ENCODE measurements at places on chromosomes 6 and 20. TPM values are rescaled to one million over a fixed set of nuclear protein-coding genes. Genes with fewer than 3 reads are reported as not detected.
A peak's percentile ranks its signal among the peaks of the same experiment; 100 is the strongest.

Gene CST2
- total RNA-seq = 1.7 TPM

Gene DDX27
- total RNA-seq = 38.3 TPM

Gene SRSF6
- 149 TPM for total RNA-seq

Gene GSTA5
- not detected for total RNA-seq

GRCh38 chr20:4897600-4897999 lies 103.7 kb downstream of the SLC23A2 start:
- H3K4me1 ChIP-seq = peaks cover 10% of the 10 kb centered on the region
- H3K4me3 ChIP-seq = no peak overlapping the region
- H3K27ac ChIP-seq = no peak overlapping the region
- no peaks in the 10 kb centered on the region for H3K27me3 ChIP-seq

DNA sequence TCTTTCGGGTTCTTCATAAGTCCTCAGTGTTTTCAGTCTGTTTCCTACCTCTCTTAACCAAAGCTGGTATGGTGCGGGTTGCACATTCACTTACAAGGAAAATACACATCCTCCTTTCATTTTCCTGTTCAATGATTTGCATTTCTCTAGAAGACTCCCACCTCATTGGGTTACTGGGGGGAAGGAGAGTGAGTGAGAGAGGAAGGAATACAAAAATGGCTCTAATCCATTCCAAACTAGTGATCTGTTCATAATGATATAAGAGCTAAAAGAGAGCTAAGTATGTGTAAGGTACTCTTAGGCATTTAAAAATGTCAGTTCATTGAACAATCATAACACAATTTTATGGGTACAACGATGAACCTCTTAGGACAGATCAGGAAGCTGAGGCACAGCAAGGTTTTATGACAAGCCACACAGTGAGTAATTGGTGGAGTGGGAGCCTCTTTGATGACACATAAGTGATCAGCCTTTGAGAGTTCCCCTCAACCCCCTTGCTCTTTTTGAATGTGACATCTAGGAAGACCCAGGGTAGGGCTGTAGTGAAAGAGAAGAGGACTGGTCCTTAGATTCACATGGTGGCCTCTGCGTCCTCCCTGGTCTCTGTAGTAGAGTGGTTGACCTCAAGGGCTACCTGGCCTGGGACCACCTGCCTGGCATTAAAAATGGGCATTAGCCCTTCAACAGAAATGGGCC lies 328.4 kb upstream of the SOX4 start:
- peaks cover 5% of the 10 kb centered on the region for H3K4me1 ChIP-seq
- no peaks in the 10 kb centered on the region for H3K36me3 ChIP-seq
- no peak overlapping the region for H3K4me3 ChIP-seq
- H3K27me3 ChIP-seq = no peaks in the 10 kb centered on the region
- peak overlapping the region; percentile 30 for H3K27ac ChIP-seq
- DNase-seq = no peak

- peaks cover 5% of the 10 kb centered on the region for H3K36me3 ChIP-seq
- H3K4me3 ChIP-seq = no peak overlapping the region
- H3K27me3 ChIP-seq = no peaks in the 10 kb centered on the region
Measured at GRCh38 chr6:109458774-109459531, 3.4 kb upstream of the MICAL1 start.

GRCh38 chr6:23213651-23214050 lies 644.3 kb downstream of the HDGFL1 start:
- no peak overlapping the region for H3K4me3 ChIP-seq
- no peak overlapping the region for H3K27ac ChIP-seq
- H3K36me3 ChIP-seq = no peaks in the 10 kb centered on the region
- DNase-seq = peak; percentile 34
- no peaks in the 10 kb centered on the region for H3K27me3 ChIP-seq

- H3K36me3 ChIP-seq = no peaks in the 10 kb centered on the region
- H3K27me3 ChIP-seq = no peaks in the 10 kb centered on the region
- H3K27ac ChIP-seq = no peak overlapping the region
- no peak for DNase-seq
- no peak overlapping the region for H3K4me3 ChIP-seq
Measured at GRCh38 chr6:40852779-40853373, 186.1 kb downstream of the UNC5CL start.

GRCh38 chr6:43799551-43800297 lies 29.7 kb downstream of the VEGFA start:
- H3K4me3 ChIP-seq = no peak overlapping the region
- H3K36me3 ChIP-seq = no peaks in the 10 kb centered on the region
- H3K27me3 ChIP-seq = peaks cover 5% of the 10 kb centered on the region
- peaks cover 11% of the 10 kb centered on the region for H3K4me1 ChIP-seq

GRCh38 chr20:35117196-35117595 lies 24.6 kb upstream of the TRPC4AP start:
- no peak overlapping the region for H3K27ac ChIP-seq
- peaks cover 20% of the 10 kb centered on the region for H3K4me1 ChIP-seq
- H3K27me3 ChIP-seq = no peaks in the 10 kb centered on the region
- no peak overlapping the region for H3K4me3 ChIP-seq

DNA sequence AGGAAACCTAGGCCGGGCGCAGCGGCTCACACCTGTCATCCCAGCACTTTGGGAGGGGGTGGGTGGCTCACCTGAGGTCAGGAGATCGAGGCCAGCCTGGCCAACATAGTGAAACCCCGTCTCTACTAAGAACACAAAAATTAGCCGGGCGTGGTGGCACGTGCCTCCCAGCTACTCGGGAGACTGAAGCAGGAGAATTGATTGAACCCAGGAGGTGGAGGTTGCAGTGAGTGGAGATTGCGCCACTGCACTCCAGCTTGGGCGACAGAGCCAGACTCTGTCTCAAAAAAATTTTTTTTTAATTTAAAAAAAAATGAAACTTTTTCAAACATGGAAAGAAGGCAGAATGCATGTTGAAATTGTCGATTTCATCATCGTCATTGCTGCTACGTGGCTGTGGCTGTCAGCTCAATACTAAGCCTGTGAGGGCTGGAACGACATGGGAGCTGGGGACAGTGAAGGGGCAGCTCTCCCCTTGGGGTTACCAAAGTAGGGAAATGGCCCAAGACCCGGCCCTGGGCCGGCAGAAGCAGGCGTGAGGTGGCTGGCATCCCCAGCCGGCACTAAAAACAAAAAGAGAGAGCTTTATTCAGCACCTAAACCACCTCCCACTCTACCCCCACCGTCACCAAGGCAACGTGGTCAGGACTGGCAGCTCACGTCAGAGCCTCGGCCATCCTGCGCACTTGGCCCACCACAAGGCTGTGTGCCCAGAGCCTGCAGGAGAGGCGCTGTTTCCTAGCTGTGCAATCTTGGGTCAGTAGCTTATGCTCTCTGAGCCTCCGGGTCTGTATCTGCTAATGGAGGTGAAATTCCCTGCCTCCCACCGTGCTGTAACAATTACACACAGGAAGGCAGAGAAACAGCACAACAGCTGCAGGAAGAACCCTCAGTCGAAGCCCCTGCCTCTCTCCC lies 30.8 kb downstream of the AGPAT4 start:
- H3K27ac ChIP-seq = peak overlapping the region; percentile 31
- H3K4me3 ChIP-seq = no peak overlapping the region
- H3K36me3 ChIP-seq = no peaks in the 10 kb centered on the region
- H3K27me3 ChIP-seq = no peaks in the 10 kb centered on the region
- peaks cover 12% of the 10 kb centered on the region for H3K4me1 ChIP-seq
- DNase-seq = peak; percentile 87

DNA sequence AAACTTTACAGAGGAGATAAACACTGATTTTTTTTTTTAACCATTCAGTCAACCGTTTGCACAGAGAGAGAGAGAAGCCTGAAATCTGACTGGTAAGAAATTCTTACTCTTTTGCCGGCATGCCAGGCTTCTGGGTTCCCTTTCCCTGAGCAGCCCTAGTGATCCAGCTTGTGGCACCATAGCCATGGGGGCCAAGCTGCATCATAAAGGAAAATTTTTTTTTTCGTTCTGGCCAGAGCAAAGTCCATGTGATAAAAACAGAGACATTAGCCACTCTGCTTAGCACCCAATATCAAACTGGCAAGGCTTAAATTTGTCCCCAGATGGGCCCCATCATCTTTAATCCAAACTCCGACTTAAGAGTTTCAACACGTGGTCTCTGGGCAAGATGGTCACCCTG lies 44.5 kb downstream of the CEP85L start:
- DNase-seq = no peak
- no peaks in the 10 kb centered on the region for H3K27me3 ChIP-seq
- H3K4me3 ChIP-seq = no peak overlapping the region
- no peaks in the 10 kb centered on the region for H3K4me1 ChIP-seq
- H3K27ac ChIP-seq = no peak overlapping the region

All from astrocyte (in vitro differentiated cells and primary cell).